ENCODE measurements at places on chromosomes 1 and 21. TPM values are rescaled to one million over a fixed set of nuclear protein-coding genes. Genes with fewer than 3 reads are reported as not detected.

DYRK3 gene
- 4.2 TPM for total RNA-seq

B3GALT5 gene
- total RNA-seq, result 8.1 TPM

SHISAL2A gene
- total RNA-seq, result 0.66 TPM

VANGL2 gene
- 5.6 TPM for total RNA-seq

ST6GALNAC5 gene
- total RNA-seq, result 0.28 TPM

GREM2 gene
- total RNA-seq, result 0.03 TPM

TMCC2 gene
- total RNA-seq, result 1.8 TPM

AMPD1 gene
- not detected for total RNA-seq

Measured in pancreas (tissue), 10 donors.